Effector memory CD4-positive, alpha-beta T cell (primary cell): ENCODE measurements at places on chromosomes 16 and 17.

- no peak overlapping the region for H3K4me3 ChIP-seq
- no peaks in the 10 kb centered on the region for H3K4me1 ChIP-seq
- H3K36me3 ChIP-seq = no peaks in the 10 kb centered on the region
- no peak overlapping the region for H3K27ac ChIP-seq
Measured at GRCh38 chr16:58940609-58941008, 206.5 kb upstream of the GOT2 start.

- H3K36me3 ChIP-seq = peaks cover 4% of the 10 kb centered on the region
- H3K4me3 ChIP-seq = no peak overlapping the region
- no peaks in the 10 kb centered on the region for H3K27me3 ChIP-seq
- no peak for DNase-seq
- peaks cover 23% of the 10 kb centered on the region for H3K4me1 ChIP-seq
Measured at GRCh38 chr17:76491271-76492122, 9.7 kb downstream of the RHBDF2 start.

DNA sequence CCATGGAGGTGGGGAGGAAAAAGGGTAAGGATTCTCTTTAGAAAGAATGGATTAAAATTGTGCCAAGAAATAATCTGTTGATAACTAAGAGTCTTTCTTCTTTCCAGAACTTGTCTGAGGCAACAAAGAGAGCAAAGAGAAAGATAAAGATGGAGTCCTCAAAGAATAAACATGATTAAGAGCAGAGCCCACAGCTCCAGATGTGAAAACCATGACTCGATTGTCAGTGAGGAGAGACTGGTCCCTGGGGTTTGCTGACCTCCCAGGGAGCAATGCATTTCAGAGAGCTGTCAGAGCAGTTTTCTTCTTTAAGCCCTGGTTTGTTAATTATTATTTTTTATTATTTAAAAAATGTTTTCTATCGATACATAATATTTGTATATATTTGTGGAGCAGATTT, 74.6 kb downstream of the TMEM100 start:
- no peak overlapping the region for H3K4me3 ChIP-seq
- no peaks in the 10 kb centered on the region for H3K4me1 ChIP-seq
- H3K27ac ChIP-seq = no peak overlapping the region
- H3K27me3 ChIP-seq = no peaks in the 10 kb centered on the region
- no peak for DNase-seq

- H3K36me3 ChIP-seq = no peaks in the 10 kb centered on the region
- H3K27me3 ChIP-seq = peaks cover 4% of the 10 kb centered on the region
- DNase-seq = no peak
Measured at GRCh38 chr16:67326472-67327309, at the start of the genes KCTD19 and LRRC36. TSS of gene KCTD19 (minus strand) at chr16:67326741. CDS start at chr16:67326707, 34 bp downstream. TSS of gene LRRC36 (plus strand) at chr16:67326815. CDS start at chr16:67326863, 48 bp downstream.

- no peak for DNase-seq
- H3K4me3 ChIP-seq = no peak overlapping the region
- no peaks in the 10 kb centered on the region for H3K4me1 ChIP-seq
- H3K27me3 ChIP-seq = no peaks in the 10 kb centered on the region
- H3K27ac ChIP-seq = no peak overlapping the region
Measured at GRCh38 chr16:83923581-83924365, 24.9 kb downstream of the MLYCD start.

DNA sequence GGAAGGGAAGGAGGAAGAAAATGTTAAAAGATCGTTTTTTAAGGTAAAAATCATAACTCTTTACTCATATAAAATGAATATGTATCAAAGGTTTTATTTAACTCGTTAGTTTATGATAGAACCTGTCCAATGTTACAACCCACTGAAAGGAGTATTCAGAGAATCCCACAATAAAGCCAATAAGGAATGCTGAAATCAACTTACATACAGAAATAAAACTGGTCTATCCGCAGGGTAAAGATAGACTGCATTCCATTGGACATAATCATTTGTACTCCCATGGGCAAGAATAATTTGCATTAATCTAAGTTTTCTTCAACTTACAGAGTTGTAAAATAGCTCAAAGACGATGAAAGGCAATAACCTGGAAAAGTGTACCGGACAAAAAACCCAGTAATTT, 17.9 kb upstream of the BEAN1 start:
- no peak for DNase-seq
- no peaks in the 10 kb centered on the region for H3K27me3 ChIP-seq
- peaks cover 24% of the 10 kb centered on the region for H3K4me1 ChIP-seq
- peaks cover 3% of the 10 kb centered on the region for H3K36me3 ChIP-seq
- H3K4me3 ChIP-seq = no peak overlapping the region

GRCh38 chr16:82504836-82505235, 121.9 kb upstream of the CDH13 start:
- H3K36me3 ChIP-seq = no peaks in the 10 kb centered on the region
- no peaks in the 10 kb centered on the region for H3K27me3 ChIP-seq
- no peak overlapping the region for H3K27ac ChIP-seq
- H3K4me1 ChIP-seq = no peaks in the 10 kb centered on the region
- H3K4me3 ChIP-seq = no peak overlapping the region

- peaks cover 56% of the 10 kb centered on the region for H3K36me3 ChIP-seq
- peak; percentile 56 for DNase-seq
- H3K4me3 ChIP-seq = no peak overlapping the region
- no peaks in the 10 kb centered on the region for H3K27me3 ChIP-seq
- H3K27ac ChIP-seq = no peak overlapping the region
- peaks cover 4% of the 10 kb centered on the region for H3K4me1 ChIP-seq
Measured at GRCh38 chr17:40355123-40355803, 9.3 kb downstream of the GJD3 start.

- H3K4me3 ChIP-seq = no peak overlapping the region
- H3K27ac ChIP-seq = no peak overlapping the region
- H3K36me3 ChIP-seq = no peaks in the 10 kb centered on the region
- H3K27me3 ChIP-seq = no peaks in the 10 kb centered on the region
Measured at GRCh38 chr17:45965812-45966211, 33.2 kb upstream of the STH start.

- no peak overlapping the region for H3K4me3 ChIP-seq
- H3K36me3 ChIP-seq = no peaks in the 10 kb centered on the region
Measured at GRCh38 chr16:71464231-71464630, 2.2 kb upstream of the ZNF23 start.

GRCh38 chr17:14791221-14791620, 473.9 kb downstream of the PMP22 start:
- H3K4me3 ChIP-seq = no peak overlapping the region
- no peak overlapping the region for H3K27ac ChIP-seq
- no peak for DNase-seq
- H3K4me1 ChIP-seq = no peaks in the 10 kb centered on the region

GRCh38 chr17:54015734-54016133, 193.0 kb downstream of the KIF2B start:
- no peaks in the 10 kb centered on the region for H3K36me3 ChIP-seq
- H3K27ac ChIP-seq = no peak overlapping the region
- no peaks in the 10 kb centered on the region for H3K4me1 ChIP-seq
- no peaks in the 10 kb centered on the region for H3K27me3 ChIP-seq
- no peak overlapping the region for H3K4me3 ChIP-seq
- no peak for DNase-seq

DNA sequence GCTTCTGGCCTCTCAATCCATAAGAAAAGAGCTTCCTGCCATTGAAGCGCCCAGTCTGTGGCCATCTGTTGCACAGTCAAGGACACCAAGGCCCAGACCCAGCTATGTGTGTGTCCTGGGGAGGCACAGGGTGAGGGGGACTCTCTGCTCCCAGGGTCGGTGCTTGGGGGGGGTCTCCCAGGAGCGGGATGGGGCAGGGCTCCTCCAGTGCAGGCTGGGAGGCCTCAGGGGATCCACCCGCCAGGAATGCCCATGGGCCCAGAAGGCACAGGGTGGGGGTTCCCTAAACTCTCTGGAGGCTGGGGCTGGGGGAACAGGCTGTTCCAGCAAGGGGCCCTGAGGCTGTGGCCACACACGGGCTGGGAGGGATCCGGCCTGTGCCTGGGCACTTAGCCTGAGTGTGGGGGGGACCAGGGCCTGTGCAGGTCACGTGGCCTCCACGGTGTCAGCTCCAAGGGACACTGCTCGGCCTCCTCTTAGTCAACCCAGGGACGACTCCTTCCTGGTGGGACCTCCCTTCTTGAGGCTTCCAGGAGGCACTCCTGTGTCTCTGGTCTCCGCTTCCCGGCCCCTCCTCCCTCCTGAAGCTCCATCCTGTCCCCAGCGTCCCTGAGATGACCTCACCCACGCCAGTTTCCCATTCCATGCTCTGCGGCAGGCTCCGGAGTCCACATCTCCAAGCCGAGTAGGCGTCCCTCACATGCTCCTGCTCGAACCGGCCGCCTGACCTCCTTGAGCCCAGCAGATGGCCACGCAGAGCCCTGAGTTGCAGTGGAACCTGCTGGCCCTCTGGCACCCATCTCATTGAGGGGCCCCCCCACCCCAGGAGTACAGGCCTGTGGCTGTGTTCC, 23.1 kb upstream of the BAHCC1 start:
- no peaks in the 10 kb centered on the region for H3K4me1 ChIP-seq
- H3K36me3 ChIP-seq = no peaks in the 10 kb centered on the region
- H3K27me3 ChIP-seq = peaks cover 5% of the 10 kb centered on the region
- no peak for DNase-seq
- H3K4me3 ChIP-seq = no peak overlapping the region

GRCh38 chr16:12655537-12655936, 148.2 kb downstream of the CPPED1 start:
- DNase-seq = no peak
- H3K4me3 ChIP-seq = no peak overlapping the region
- H3K27ac ChIP-seq = no peak overlapping the region
- no peaks in the 10 kb centered on the region for H3K27me3 ChIP-seq

GRCh38 chr16:84207879-84208278, 16.9 kb downstream of the ADAD2 start:
- H3K36me3 ChIP-seq = no peaks in the 10 kb centered on the region
- no peaks in the 10 kb centered on the region for H3K4me1 ChIP-seq
- DNase-seq = no peak
- H3K27ac ChIP-seq = no peak overlapping the region

- DNase-seq = no peak
- no peaks in the 10 kb centered on the region for H3K36me3 ChIP-seq
- H3K4me3 ChIP-seq = no peak overlapping the region
- no peak overlapping the region for H3K27ac ChIP-seq
Measured at GRCh38 chr16:27811881-27812280, 251.6 kb downstream of the GSG1L start.

GRCh38 chr17:40437095-40437732, 6.0 kb upstream of the IGFBP4 start:
- no peak overlapping the region for H3K4me3 ChIP-seq
- no peaks in the 10 kb centered on the region for H3K36me3 ChIP-seq
- DNase-seq = no peak
- no peak overlapping the region for H3K27ac ChIP-seq
- H3K27me3 ChIP-seq = no peaks in the 10 kb centered on the region

- H3K27ac ChIP-seq = no peak overlapping the region
- peaks cover 4% of the 10 kb centered on the region for H3K4me1 ChIP-seq
- H3K4me3 ChIP-seq = peak overlapping the region; percentile 24
Measured at GRCh38 chr17:82400830-82401229, 17.3 kb upstream of the HEXD start.

GRCh38 chr17:10217916-10218315, 19.5 kb upstream of the GAS7 start:
- H3K27me3 ChIP-seq = no peaks in the 10 kb centered on the region
- no peak overlapping the region for H3K27ac ChIP-seq
- no peak for DNase-seq
- H3K4me3 ChIP-seq = no peak overlapping the region

DNA sequence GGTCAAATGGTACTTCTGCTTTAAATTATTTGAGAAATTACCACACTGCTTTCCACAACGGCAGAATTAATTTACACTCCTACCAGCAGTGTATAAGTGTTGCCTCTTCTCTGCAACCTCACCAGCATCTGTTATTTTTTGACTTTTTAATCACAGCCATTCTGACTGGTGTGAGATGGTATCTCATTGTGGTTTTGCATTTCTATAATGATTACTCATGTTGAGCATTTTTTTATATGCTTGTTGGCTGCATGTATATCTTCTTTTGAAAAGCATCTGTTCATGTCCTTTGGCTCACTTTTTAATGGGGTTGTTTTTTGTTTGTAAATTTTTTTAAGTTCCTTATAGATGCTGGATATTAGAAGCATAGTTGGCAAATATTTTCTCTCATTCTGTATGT, 446.7 kb downstream of the PMP22 start:
- DNase-seq = no peak
- H3K36me3 ChIP-seq = no peaks in the 10 kb centered on the region
- no peak overlapping the region for H3K27ac ChIP-seq
- H3K27me3 ChIP-seq = no peaks in the 10 kb centered on the region
- no peak overlapping the region for H3K4me3 ChIP-seq
- H3K4me1 ChIP-seq = no peaks in the 10 kb centered on the region

DNA sequence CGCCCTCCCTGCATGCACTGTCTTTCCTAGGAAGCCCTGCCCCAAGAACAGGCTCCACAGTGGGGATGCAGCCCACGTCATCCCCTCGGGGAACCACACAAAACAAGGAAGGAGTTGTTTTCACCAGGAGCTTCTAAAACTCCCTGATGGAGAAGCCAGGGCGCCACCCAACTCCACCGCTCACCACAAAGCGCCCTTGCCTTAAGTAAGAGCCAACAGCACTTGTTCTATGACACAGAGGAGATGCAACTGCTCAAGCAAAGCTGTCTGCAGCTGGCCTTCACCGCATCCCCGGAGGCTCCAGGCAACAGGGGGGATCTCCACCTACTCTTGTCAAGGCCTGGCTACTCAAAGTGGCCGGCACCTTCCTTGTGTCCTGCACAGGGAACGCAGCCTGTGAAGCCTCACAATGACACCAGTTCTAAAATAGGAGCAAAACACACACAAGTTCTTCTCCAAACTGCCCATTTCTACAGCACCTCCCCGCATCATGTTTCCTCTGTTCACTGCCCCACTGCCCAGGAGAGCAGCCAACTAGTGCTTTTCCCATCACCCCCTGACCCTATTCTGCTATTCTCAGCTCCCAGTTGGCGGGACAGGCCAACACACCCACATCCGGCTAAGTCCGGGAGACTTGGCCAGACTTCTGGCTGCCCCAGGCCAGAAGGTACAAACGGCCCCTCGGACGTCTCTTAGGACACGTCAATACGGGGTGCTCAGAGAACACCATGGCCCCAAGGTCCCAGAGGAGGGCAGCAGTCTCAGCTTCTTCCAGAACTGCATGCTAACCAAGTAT, 24.2 kb downstream of the MPG start:
- no peak overlapping the region for H3K4me3 ChIP-seq
- no peaks in the 10 kb centered on the region for H3K27me3 ChIP-seq
- DNase-seq = no peak

DNA sequence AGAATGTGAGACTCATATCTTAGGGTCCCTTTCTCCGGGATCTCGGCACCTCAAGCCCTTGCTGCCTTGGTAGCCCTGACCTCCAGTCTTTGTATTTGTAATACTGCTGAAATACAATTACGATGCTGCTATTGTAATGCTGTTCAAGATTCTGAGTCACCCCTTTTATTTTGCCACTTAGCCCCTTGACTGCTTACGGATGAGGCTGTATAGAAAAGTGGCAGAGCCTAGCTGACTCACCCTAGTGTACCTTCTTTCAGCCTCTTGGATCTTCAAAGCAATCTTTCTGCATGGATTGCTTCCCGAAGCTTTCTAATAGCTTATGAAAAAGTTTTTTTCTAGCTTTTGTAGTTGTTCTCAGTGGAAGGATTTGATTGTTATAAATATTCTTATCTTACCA, 187.9 kb downstream of the KCNJ2 start:
- H3K4me1 ChIP-seq = no peaks in the 10 kb centered on the region
- no peak overlapping the region for H3K4me3 ChIP-seq
- H3K27ac ChIP-seq = no peak overlapping the region
- H3K27me3 ChIP-seq = no peaks in the 10 kb centered on the region
